T1000 (cell line): ENCODE measurements at places on chromosomes 2 and 18.

DNA sequence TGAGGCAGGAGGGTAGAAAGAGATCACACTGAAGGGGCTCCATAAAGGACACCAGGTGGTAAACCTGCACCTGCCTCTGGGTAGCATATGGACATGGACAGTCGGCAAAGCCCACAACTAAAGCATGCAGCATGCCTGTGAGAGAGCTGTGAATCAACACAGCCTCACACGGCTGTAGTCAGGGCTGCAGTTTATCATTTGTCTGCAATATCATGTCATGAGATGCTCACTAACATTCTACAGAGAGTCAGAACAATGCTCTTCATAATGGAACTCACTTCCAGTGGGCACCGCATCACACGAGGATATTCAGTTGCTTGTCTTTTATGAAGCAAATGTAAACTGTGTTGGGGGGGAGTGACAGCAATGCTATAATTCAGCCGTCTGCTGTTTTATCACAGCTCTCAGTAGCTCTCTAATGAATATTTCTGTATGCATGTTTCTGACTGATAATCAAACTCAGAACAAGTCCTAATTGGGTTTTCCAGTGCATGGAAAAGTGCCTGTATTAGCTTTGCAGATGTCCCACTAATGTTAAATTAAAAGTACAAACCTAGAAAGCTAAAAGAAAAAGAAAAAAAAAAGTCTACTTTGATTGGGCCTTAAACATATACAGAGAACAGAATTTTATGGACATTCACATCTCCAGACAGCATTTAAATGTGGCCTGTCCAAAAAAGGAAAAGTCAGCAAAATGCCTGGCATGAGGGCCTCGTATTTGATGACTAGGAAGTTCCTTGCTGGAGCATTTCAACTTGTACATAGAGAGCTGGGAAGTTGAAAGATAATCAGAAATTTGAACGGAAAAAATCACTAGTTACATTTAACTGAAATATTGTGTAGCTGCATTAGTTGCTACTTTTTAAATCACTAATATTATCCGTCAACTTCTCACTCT is 406.1 kb upstream of the SOX11 start:
- DNase-seq, result no peak

- no peak for DNase-seq
Observed at GRCh38 chr2:40284797-40285196, 167.1 kb downstream of the SLC8A1 start.

GRCh38 chr2:235555371-235555770 is 61.5 kb downstream of the AGAP1 start:
- DNase-seq, result no peak

- no peak for DNase-seq
Observed at GRCh38 chr2:134385195-134385594, 131.3 kb downstream of the MGAT5 start.

- no peak for DNase-seq
Observed at GRCh38 chr18:41199212-41199611, 755.8 kb upstream of the PIK3C3 start.

GRCh38 chr2:74551942-74552913 is 1.5 kb downstream of the LOXL3 start:
- no peak for DNase-seq

DNA sequence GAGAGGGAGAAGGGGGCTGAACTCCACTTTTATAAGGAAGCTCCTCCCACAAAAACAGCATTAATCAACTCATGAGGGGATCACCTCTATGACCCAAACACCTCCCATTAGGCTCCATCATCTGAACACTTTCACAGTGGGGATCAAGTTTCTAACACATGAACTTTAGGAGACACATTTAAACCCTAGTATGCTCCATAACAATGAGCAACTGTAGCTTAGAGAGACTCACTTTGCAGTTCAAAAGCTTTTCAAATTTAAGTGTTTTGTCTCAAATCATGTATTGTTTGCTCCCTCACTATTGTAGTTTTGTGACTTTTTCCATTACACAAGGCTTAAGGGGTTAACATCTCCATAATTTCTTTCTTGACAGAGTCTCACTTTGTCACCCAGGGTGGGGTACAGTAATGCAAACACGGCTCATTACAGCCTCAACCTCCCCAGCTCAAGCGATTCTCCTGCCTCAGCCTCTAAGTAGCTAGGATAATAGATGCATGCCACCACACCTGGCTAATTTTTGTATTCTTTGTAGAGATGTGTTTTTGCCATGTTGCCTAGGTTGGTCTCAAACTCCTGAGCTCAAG is 352.7 kb upstream of the CDH20 start:
- no peak for DNase-seq

DNA sequence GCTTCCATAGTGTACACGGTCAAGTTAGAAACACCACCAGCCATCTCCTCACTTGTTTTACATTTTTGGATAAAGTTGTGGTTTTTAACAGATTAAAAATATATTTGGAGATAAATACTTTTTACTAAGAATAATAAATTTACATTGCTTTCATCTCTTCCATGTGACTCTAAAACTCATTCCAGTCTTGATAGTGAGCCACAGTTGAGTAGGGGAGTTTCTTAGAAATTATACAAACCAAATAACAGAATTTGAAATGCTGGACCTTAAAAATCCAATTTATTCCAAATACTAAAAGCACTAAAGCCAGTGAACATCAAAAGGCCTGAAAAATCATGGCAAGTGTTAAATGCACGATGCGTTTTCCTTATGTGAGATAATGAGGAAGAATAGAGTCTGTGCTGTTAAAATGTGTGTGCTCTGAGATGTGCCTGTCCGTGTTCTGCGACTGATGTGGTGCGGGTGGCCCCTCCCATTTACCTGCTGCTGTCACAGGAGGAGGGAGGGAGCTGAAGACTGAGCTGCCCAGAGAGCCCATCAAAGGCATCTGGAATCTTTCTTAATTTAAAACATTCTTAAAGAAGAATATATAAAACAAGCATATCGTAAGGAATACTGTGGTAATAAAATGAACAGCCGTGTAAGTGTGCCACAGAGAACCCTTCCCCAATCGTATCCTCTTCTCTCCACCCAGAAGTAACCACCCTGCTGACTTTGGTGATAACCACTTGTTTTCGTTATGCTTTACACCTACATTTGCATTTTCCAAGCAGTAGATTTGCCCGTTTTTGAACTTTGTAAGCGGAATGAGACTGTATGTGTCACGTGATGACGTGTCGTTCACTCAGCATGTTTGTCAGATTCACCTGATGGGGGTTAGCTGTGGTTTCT is 57.0 kb upstream of the TXNDC2 start:
- no peak for DNase-seq

- DNase-seq, result peak; percentile 93
Observed at GRCh38 chr2:172102391-172103359, at the start of gene DLX2. Gene DLX2, minus strand, starts transcription at chr2:172102900. Its CDS starts 362 bp downstream, at chr2:172102538.

- DNase-seq, result no peak
Observed at GRCh38 chr2:20235655-20236305, 10.8 kb upstream of the SDC1 start.

DNA sequence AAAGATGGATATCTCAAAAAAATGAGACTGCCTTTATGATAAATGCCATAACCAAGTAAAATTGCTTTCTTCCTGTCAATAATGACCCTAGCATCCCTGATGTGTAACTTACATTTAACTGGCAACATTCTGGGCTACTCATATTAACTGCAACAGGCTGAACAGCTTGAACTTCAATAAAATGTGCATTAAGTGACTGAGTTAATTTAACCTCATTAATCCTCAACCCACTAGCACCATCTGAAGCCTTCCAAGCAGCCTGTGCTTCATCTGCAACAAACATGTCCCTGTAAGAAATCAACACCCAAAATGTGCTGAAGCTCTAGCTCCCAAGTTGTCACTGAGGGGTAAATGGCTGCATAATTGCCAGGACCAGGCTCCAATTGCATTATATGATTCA is 296.2 kb upstream of the ZC3H15 start:
- no peak for DNase-seq

GRCh38 chr2:191349990-191350389 is 104.8 kb downstream of the MYO1B start:
- DNase-seq, result no peak

DNA sequence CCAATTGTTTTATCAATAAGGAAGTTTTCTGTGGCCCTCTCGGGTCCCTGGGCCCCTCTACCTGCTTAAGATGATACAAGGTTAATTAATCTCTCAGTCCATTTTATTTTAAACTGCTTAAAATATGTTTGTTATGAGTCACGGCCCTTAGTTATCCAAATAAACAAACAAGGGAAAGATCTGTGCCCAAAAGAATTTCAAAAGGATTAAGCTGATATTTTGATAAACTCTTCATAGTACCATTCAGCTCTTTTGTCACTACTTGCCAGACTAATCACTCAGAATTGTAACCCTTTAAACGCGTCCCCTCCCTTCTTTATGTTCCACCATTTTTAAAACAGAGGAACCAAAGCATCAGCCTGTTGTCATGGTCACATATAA is 144.7 kb upstream of the STK17B start:
- no peak for DNase-seq

- no peak for DNase-seq
Observed at GRCh38 chr2:212595036-212595654, 56.5 kb upstream of the ERBB4 start.

DNA sequence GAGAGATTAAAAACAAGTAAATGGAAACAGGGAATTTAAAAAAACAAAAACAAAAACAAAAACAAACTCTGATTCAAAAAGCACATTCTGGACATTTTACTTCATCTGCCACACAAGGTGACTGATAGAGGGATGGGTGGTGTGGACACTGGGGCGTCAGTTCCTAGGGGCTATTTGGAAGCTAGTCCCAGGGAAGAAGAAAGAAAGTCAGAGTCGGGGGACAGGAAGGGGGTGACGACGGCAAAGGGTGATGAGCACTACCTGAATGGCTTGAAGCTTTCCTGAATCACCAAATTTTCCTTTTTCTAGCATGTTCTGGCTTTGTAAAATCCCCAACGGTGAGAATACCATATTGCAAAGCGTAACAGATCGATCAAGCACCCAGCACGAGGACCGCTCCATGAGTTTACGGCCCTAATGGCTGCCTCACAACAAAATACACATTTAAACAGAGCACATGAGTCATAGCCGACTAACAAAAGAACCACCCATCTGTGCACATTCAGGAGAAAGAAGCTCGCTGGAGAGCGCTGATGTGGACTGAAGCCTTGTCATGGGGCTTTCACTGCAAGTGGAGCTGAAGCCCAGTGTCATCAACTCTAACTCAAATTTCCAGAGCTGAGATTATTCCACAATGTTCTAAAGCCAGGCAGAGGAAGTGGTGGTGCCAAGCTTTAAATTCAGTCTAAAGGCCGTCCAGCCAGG is 178.9 kb downstream of the LNPK start:
- DNase-seq, result no peak

DNA sequence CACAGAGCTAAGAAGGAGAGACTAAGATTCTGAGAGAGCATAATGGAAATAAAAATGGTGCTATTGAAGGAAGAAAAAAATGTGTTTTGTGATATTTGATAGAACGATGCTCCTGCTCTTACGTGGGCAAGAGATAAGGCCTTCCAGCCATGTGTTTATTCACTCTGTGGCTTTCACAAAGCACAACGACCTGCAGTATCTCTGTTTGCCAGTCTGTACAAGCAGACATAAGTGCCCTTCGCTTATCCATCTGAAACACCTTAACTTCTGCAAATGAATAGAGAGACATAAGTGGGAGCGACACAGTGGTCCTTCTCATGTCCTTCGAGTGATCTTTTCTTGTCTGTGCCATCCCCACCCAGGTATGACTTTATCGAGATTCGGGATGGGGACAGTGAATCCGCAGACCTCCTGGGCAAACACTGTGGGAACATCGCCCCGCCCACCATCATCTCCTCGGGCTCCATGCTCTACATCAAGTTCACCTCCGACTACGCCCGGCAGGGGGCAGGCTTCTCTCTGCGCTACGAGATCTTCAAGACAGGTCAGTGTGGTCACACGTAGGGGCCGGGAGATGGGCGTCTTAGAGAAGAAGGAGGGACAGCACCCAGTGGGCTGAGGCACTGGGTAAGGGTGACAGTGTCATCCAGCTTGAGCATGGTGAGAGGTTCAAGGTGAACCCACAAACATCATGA is 33.7 kb downstream of the NRP2 start:
- DNase-seq, result no peak

DNA sequence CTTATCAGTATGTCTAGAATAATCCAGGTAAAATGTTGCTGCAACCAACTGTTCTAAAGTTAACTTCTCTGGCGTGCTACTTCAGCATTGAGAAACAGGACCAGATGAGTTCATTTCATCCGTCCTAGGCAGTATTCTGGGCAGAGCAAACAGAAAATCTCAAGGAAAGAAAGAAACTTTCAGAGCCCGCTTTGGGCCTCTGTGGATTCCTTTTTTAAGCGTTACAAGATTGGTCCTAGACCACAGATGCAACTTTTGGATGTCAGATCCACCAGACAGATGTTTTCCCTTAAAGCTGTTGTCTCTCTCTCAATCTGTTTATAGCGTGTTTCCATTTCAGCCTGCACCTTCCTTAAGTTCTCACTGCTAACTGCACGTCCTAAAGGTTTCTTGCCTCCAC is 75.0 kb downstream of the BCL2 start:
- no peak for DNase-seq

DNA sequence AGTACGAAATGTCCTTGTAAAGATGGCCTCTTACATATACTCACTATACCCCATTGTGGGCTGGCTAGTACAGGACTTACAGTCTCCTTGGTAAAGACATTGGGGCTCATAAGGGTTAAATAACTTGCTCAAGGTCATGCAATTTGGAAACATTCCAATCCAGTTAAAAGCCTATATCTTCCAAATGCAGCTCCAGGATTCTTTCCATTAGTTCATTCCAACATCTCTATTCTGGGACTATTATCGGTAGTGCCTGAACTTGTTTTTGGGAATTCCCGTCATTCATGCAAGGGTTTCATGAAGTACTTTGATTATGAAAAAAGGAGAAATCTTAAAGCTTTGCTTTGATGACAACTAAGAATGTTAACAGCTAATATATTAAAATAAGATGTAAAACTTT is 99.2 kb upstream of the SLC8A1 start:
- DNase-seq, result no peak

DNA sequence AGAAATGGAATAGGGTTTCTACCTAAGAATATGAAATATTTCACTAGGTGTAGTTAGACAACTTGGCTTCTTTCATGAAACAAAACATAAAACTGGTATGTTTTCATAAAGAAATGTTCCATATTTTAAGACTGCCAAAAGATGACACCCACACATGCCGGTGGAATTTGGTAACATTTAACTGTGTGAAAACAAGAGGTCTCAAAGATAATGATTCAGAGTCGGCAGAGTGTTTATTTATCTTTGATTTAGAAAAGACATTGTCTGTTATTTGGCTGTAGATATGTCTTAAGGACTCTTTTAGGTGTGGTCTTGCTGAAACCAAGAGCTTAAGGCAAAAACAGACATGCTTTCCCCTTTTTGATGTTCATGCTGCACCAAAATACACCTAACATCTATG is 63.5 kb upstream of the FN1 start:
- DNase-seq, result no peak
